IPS DF 19.7 (cell line): ENCODE measurements at places on chromosomes 1 and 21.

GRCh38 chr1:183841950-183842794 is 37.3 kb downstream of the RGL1 start:
- no peak for DNase-seq

GRCh38 chr1:117611121-117611601 is 5.3 kb downstream of the TENT5C start:
- no peak for DNase-seq

- no peak for DNase-seq
Measured at GRCh38 chr1:112344754-112345423, 51.1 kb upstream of the CTTNBP2NL start.

DNA sequence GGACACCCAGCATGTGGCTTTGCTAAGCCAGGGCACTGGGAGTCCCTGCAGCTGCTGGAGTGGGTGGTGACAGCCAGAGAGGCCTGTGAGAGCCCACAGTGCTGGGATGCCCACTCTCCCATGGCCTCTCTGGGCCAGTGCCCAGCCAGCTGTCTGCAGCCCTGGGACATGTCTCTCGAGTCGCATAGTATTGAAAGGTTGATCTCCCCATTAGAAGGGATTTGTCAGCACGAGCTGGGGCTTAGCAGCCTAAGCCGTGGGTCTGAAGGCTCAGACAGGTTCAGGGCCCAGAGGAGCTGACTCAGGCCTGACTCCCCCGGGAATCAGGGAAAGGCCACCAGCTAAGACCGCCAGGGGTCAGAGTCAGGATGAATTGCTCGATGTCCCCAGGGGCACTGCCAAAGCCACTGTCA is 53.5 kb downstream of the FOXD2 start:
- DNase-seq, result no peak

DNA sequence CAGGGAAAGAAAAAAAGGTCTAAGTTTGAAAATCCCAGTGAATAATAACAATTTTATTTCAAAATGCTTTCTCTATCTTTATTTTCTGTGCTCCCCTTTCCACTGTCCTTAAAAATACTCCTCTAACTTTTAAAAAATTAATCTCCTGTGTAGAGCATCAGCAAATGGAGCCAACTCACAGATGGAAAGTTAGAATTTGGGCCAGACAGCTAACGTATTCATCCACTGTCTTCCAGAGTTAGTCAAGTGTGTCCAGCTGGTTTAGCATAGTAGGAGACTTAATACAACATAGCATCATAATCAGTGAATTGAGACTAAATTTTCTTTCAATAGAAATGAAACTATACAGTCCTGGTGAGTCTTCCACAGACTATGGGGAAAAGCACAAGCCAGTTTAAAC is 419.0 kb upstream of the LRRC7 start:
- DNase-seq, result no peak

GRCh38 chr1:171226747-171227370 is 21.4 kb upstream of the FMO1 start:
- no peak for DNase-seq

GRCh38 chr1:223508796-223509195 is 115.6 kb downstream of the CCDC185 start:
- no peak for DNase-seq

- DNase-seq, result no peak
Measured at GRCh38 chr21:45290948-45291612, 3.4 kb upstream of the POFUT2 start.

GRCh38 chr1:164748253-164748899 is 189.4 kb downstream of the PBX1 start:
- DNase-seq, result no peak

DNA sequence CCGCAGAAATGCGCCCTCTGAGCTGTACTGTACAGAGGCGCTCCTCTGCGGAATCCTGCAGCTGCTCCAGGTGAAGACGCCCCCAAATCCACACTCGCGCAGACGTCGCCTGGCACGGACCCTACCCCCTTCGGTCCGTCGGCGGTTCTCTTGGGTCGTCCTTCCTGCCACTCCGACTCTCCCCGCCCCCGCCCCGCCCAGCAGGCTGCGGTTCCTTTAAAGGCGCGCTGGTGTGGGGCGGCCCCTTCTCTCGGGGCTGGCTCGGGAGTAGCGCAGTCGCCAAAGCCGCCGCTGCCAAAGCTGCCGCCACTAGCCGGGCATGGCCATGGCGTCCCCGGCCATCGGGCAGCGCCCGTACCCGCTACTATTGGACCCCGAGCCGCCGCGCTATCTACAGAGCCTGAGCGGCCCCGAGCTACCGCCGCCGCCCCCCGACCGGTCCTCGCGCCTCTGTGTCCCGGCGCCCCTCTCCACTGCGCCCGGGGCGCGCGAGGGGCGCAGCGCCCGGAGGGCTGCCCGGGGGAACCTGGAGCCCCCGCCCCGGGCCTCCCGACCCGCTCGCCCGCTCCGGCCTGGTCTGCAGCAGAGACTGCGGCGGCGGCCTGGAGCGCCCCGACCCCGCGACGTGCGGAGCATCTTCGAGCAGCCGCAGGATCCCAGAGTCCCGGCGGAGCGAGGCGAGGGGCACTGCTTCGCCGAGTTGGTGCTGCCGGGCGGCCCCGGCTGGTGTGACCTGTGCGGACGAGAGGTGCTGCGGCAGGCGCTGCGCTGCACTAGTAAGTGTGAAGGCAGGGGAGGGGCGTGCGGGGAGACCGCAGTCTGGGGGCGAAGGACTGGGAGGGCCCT is at the start of gene RASSF5:
RASSF5 (plus strand) TSS at position 248 of the 846 bp plus-strand sequence; CDS start at position 320, 72 bp downstream.
- DNase-seq, result no peak

DNA sequence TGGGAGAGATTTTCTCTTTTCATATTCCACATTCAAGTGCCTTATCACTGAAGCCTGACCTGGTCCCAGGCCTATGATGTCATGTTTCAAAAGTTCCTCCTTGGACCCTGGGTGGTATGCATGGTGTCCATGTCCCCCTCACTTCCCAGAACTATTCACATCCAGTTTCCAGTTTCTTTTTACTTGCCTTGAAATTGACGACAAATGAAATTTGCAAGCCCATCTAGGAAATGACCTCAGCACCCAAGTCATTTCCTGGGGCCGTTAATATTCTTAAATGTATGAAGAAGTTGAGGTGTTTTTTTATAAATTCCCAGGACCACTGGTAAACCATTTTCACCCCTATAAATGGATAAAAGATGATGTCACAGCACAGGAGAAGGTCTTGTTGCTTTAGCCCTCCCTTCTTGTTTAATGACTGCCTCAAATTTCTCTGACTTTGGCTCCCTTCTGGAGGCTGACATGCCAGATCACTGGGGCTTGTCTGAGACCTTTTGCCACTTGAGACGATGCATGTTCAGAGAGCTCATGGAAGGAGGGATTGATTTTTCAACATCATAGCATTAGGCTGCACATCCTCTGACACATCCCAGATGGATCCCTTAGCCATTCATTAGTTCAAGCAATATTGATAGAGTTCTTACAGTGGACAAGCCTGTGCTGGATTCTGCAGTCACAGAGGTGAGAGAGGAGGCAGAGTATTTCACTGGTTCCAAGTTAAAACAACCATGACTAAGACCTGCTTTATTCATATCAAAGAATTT is 221.3 kb downstream of the PLPP3 start:
- no peak for DNase-seq

GRCh38 chr1:214566158-214567104 is 15.0 kb upstream of the PTPN14 start:
- no peak for DNase-seq

DNA sequence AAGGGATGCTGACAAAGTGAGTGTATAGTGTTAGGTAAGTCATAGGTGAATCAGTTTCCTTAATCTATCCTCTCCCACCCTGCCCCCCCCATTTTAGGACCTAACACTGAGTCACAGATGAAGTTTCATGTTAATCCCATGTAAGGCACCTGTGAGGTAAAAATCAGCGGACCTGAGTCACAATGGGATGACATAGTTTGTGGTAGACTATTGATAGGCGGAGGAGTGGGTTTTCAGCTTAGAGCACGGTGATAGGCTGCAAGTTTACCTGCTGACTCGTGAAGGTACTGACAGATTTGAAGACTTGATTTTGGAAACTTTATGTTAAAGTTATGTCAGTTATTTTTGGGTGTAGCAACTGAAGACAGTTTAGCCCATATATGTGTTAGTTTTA is 1.7 kb downstream of the TOR1AIP1 start:
- DNase-seq, result no peak

DNA sequence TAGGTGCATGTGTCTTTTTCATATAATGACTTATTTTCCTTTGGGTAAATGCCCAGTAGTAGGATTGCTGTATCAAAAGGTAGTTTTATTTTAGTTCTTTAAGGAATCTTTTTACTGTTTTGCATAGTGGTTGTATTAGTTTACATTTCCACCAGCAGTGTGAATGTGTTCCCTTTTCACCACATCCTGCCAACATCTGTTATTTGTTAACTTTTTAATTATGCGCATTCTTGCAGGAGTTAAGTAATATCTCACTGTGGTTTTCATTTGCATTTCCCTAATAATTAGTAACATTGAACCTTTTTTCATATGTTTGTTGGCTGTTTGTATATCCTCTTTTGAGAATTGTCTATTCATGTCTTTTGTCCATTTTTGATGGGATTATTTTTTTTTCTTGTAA is 1761.9 kb downstream of the PLA2G4A start:
- DNase-seq, result no peak

DNA sequence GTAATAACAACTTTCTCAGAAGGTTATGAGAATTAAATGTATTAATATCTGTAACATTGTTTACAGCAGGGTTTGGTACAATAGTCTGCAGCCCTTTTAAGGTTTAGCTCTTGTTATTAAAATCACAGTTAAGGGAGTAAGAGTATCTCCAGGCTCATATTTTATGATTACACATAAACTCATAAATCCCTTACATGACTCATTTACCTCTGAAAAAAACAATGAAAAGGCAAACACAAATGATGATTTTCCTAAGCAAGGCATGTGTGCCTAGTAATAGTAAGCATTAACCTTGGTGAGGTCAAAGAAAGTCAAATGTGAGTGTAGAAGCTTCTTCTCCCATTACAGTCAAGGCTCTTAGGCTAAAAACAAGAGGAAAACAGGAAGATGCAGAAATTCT is 84.5 kb upstream of the ADGRL4 start:
- no peak for DNase-seq

GRCh38 chr1:26775666-26776065 is 12.1 kb upstream of the PIGV start:
- DNase-seq, result no peak

GRCh38 chr1:5944154-5944842 is 47.9 kb downstream of the NPHP4 start:
- no peak for DNase-seq

- peak; percentile 77 for DNase-seq
Measured at GRCh38 chr1:202861420-202862132, 27.4 kb downstream of the RABIF start.

- DNase-seq, result no peak
Measured at GRCh38 chr1:116405241-116406135, 32.4 kb downstream of the ATP1A1 start.

- no peak for DNase-seq
Measured at GRCh38 chr1:223709598-223709997, 2.7 kb upstream of the CAPN2 start.

- DNase-seq, result no peak
Measured at GRCh38 chr1:100936194-100936967, 40.5 kb downstream of the SLC30A7 start.

- no peak for DNase-seq
Measured at GRCh38 chr21:29296446-29296845, 2.3 kb upstream of the BACH1 start.

GRCh38 chr1:93573940-93574469 is 107.6 kb downstream of the BCAR3 start:
- no peak for DNase-seq

GRCh38 chr1:199353906-199354305 is 673.6 kb upstream of the NR5A2 start:
- DNase-seq, result no peak

GRCh38 chr1:24805534-24806301 is 60.5 kb downstream of the CLIC4 start:
- DNase-seq, result no peak

DNA sequence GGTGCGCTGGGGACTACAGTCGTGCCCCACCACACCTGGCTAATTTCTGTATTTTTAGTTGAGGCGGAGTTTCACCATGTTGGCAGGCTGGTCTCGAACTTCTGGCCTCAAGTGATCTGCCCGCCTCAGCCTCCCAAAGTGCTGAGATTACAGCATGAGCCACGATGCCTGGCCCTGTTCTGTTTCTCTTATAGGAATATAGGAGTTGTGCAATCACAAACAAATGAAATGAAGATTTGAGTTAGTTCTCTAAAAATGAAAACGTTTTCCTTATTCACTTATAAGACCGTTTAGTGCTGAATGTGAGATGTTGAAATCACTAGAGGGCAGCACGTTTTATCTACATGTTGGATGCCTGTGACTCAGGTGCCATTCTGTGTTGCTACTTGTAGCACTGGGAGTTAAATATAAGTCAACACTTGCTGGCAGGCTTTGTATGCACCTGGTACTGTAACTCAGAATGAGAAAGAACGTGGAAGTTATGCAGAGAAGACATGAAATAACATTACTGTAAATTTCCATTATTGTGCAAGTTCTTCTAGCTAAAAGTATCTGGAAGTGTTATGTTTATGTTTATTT is 45.8 kb downstream of the MIGA1 start:
- DNase-seq, result peak; percentile 12

- no peak for DNase-seq
Measured at GRCh38 chr1:175015243-175015642, 8.0 kb downstream of the MRPS14 start.

DNA sequence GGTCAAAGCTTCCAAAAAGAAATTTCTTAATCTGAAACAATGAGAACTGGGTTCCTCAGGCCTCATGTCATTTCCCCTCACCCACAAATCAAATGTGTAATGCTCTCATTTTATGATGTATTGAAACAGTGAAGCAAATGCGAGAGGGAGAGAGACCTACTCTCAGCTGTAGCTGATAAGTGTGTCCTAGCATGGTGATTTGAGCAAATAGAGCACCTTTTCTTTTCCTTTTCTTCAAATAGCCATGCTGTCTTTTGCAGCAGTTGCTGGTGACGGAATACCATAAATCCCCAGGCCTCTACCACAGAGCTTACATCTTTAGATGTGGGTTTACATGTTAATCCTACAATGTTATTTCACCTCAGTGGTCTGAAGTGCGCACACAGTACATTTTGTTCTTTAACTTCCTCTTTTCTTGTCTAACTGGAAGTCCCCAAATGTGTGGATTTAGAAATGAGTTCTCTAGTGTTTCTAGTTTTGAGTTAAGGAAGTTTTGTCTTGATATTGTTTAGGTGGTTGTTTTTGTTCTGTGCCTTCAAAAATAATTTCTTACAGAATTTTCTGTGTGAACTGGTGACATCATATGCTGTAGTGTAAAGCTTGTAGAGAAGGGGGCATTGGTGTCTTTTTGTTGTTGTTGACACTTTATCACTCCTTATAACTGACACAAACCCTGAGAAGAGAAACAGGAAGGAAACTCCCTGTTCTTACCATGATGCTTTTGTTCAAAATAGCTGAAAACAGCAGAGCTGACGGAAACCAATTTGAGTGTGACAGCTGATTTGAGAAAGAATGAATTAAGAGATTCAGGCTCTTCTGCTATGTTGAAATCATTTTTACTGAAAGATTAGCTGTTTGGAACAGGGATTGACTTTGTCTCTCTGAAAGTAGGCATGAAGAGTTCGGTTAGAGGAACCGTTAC is 12.2 kb downstream of the SMAP2 start:
- no peak for DNase-seq
